ENCODE measurements at places on chromosomes 6 and 20.

DNA sequence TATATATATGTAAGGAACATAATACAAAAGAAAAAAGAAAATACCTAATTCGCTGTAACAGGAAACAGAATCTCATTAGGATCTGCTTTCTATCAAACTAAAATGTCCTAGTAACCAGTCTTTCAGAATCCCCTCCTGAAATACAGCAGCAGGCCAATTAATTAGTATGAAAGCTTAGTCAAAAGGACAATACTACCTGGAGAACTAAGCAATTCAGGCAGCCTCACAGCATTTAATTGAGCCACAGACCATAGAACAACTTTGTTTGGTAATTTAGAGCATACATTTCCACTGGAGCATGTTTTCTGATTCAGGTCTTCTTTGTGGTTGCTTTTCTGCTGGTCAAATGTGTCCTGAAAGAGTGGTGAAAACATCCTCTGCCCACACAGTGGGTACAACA lies 516.0 kb downstream of the LMBRD1 start:
- DNase-seq = no peak

DNA sequence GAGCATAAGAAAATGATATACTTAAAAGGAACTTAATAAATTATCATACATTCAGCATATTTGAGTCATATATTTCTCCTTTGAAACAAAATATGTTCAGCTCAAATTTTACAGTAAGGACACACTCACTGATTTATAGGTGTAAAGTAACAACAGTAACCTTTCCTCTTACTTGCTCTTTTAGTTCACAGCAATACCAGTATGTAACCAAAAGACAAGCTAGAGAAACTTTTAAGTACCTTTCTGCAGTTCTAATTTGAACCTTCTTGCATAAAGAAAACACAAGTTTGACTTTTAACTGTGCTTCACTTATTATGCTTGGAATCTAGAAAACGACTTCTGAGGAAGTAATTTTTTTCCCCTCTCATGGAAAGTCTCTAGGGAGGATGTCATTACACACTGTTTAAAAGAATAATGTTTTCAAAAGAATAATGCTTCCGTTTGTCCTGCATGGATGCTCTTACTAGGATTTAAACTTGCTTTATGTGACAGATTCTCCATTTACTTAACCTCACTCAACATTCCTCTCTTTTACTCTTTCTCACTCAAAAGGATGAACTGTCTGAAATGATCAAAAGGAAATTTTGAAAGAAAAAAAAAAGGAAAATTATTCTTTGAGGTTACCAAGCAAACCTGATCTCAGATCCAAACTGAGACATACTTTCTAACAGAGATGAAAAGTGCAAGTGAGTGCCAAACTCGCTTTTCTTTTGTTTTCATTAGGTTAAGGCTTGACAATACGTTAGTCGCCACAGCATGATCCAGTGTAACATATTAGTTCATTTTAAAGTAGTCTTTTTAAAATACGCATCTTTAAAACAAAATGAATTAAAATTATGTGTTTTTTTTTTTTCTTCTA lies 22.4 kb upstream of the CALHM6 start:
- DNase-seq = no peak

DNA sequence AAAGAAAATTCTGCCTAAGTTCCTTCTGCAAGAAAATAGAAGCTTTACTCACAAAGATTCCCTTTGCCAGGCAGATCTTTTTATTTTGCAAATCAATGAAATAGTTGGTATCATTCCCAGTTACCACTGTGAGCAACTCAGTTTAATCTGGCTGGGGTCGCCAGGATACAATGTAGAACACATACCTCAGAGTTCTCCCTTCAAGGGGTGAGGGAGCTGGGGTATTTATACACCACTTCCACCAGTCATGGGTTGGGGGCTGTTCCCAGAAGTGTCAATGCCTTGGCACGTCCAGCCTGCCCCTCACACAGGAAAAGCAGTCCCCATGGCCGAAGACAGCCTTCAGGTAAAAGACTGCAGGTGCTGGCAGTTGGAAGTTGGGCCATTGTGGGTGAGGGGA lies 86.2 kb downstream of the SLC24A3 start:
- DNase-seq = no peak

GRCh38 chr20:22781869-22782268 lies 197.5 kb upstream of the FOXA2 start:
- DNase-seq = no peak

- DNase-seq = no peak
Observed at GRCh38 chr20:53691811-53692192, 98.2 kb upstream of the ZNF217 start.

DNA sequence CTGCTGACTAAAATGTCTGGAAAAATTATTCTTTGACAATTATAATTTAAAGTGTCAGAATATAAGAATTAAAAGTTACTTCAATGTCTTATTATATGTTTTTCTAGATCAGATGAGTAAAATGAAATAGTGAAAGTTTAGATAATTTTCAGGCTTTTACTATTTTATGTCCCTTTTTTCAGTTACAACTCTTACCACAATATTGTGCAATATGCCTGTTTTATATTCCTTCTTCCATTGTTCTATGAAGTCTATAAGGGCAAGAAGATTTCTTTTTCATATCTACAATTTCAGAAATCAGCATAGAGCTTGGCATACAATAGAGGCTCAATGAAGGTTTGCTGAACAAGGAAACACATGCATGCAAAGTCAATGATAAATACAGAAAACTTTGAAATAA lies 401.2 kb upstream of the HTR1E start:
- DNase-seq = no peak

- no peak for DNase-seq
Observed at GRCh38 chr6:100913400-100914276, 32.5 kb upstream of the ASCC3 start.

GRCh38 chr6:136646377-136646776 lies 96.2 kb upstream of the MAP7 start:
- no peak for DNase-seq

GRCh38 chr6:42556462-42556861 lies 7.4 kb upstream of the UBR2 start:
- no peak for DNase-seq

DNA sequence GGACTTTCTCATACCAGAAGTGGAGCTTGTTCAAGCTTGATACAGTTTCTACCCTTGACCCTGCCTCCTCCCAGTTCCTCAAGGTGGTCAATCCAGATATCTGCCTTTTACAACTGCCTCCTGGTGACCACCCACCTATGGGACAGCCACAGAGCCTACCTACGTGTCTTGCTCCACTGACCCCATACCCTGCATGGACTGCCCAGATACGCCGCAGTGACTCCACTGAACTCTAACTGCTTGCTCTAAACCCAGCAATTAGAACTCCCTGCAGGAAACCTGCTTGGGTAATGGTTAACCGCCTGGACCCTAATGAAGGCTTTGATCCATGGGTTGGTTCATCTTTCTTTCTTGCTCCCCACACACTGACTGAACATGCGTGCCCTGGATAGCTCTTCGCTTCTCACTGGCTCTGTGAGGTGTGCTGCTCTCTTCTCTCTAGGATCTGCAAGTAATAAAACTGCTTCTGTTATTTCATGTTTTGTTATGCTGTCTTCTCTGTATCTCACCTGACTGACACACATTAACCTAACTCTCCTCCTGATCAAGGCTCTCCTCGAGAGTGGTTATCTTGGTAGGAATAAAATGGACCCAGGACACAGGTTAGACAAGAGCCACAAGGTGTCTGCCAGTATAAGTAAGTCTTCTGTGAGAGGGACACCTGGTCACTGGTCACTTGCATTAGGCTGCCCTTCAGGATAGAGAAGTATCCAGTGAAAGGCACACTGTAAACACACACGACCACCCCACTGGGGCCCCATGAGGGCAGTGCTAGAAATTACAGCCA lies 79.2 kb downstream of the CHD6 start:
- no peak for DNase-seq

- DNase-seq = no peak
Observed at GRCh38 chr6:120392941-120393340, 941.3 kb downstream of the TBC1D32 start.

GRCh38 chr20:953742-954141 lies 37.6 kb upstream of the ANGPT4 start:
- DNase-seq = no peak
